ENCODE measurements at places on chromosomes 12 and 14.

GRCh38 chr14:37977481-37977880 lies 230.2 kb upstream of the SSTR1 start:
- no peak for DNase-seq

DNA sequence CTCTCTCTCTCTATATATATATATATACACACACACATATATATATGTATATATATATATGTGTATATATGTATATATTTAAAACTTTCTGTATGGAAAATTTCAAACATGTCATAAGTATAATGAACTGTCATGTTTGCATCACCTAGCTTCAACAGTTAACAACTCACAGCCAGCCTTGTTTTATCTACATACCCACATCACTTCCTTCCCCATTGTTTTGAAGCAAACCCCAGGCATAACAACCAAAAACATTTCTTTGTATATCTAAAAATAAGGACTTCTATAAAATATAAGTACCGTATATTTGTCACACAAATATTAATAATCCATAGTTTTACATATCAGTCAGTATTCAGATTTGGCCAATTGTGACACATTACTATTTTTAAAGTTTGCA lies 57.4 kb downstream of the PAPOLA start:
- DNase-seq: no peak

DNA sequence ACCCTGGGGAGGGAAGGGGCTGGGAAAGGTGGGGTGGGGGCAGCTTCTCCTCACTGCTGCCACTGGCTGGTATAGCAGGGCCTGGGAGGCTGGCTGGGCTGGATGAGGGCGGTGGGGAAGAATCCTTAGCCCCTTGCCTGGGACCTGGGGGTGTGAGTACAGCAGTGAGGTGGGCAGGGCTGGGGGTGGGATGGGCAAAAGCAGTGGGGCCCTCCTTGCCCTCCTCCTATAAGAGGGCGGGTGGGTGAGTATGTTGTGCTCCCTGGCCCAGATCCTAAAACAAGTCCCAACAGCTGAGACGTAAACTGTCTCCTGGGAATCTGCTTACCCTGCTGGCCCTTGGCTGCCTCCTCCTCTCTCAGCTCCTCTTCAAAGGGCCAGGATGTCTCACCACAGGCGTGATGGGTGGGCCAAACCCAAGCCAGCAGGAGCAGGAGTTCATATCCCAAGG lies 2.2 kb downstream of the NCKAP5L start:
- DNase-seq: no peak

DNA sequence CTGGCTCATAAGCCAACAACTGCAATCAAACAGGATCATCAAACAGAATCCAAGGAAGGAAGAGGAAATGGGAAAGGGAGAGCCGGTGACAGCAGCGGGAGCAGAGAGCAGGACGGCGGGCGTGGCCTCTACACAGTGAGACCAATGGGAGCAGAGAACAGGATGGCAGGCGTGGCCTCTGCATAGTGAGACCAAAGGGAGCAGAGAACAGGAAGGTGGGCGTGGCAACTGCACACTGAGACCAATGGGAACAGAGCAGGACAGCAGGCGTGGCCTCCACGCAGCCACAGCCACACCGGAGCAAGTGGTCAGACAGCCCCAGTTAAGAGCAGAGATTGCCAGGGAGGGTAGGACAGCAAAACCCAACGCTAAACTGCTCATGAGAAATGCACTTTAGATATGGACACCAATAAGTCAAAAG lies 16.4 kb downstream of the LRCOL1 start:
- peak; percentile 57 for DNase-seq

- DNase-seq: no peak
Measured at GRCh38 chr12:95663525-95663924, 112.2 kb upstream of the USP44 start.

- no peak for DNase-seq
Measured at GRCh38 chr14:81525129-81525528, 8.5 kb downstream of the SEL1L start.

DNA sequence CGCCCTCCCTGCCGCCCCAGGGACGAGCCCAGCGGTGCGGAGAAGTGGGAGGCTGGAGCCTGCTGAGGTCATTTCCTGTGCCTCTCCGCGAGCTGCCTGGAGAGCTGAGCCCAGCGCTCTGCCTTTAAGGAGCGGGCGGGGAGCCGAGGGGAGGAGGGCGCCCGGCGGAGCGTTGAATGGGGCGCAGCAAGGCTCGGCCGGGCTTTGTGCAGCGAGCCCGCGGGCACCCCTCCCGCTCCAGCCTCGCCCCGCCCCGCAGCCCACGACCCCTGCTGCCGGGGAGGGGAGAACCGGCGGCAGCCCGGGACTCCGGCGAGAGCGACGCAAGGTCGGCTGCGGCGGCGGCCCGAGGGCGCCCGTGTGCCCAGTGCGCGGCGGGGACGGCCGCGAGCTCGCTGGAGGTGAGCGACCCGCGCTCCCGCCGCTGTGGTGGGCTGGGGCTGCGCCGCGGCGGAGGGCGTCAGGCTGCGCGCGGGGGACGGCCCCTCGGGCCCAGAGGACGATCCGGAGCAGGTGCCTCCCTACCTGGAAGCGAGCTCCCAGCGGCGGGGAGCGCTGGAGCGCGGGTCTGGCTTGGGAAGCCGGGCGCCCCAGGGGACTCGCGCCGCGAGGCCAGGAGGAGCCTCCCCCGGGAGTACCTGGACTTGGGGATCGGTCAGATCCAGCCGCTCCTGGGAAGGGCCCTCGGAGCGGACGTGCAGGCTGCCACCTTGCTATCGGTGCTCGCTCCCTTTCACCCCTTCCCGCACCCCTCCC lies at the start of gene PLEKHH1:
PLEKHH1 (plus strand) TSS at position 293 of the 756 bp plus-strand sequence. CDS start 8,578 bp downstream, outside the sequence.
- peak; percentile 11 for DNase-seq

GRCh38 chr12:114431902-114432301 lies 26.0 kb upstream of the TBX5 start:
- no peak for DNase-seq

DNA sequence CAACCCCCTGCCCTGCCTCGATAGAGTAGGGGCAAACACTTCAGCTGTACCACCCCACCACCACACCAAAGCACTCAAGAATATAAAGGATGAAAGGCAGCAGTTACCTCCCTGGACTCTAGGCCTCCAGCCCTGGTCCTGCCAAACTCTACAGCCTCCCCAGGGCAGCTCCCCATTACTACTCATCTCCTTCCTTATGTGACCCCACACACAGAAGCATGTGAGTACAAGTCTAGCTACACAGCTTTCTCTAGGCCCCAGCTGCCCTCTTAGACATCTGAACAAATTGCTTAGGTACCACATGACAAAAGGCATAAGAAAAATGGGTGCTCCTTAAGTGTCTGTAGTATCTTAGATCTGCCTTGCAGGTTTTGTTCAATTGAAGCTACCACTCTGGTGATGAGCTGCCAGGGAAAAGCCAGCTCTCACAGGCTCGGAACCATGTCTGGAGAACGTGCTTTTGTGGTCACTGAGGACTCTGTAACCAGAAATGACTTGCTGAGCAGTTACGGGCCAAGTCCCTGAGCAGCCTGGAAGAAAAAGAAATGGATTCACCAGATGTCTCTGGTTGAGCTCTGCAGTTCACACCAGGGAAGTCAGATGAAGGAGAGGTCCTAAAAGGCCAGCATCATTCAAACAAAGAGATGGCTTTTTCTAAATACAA lies 32.8 kb downstream of the FMNL3 start:
- no peak for DNase-seq

DNA sequence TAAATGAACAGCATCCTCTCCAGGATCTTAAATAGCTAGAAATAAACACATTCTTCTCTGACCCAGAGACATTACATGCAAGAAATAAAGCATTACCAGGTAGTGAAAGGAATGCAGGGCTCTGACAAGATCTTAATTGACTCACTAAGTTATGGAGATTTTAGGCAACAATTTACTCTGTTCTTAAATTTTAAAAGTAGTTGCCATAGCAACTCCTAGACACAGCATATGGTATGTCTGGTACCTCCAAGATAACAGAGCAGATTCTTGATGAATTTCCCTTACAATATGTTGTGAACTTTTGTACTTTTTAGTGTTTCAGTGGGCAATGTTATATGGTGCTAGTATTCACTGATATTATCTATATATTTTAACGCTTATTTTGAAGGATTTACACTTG lies 76.7 kb upstream of the G2E3 start:
- DNase-seq: no peak

GRCh38 chr12:68189821-68190242 lies 30.3 kb upstream of the IFNG start:
- DNase-seq: peak; percentile 34

DNA sequence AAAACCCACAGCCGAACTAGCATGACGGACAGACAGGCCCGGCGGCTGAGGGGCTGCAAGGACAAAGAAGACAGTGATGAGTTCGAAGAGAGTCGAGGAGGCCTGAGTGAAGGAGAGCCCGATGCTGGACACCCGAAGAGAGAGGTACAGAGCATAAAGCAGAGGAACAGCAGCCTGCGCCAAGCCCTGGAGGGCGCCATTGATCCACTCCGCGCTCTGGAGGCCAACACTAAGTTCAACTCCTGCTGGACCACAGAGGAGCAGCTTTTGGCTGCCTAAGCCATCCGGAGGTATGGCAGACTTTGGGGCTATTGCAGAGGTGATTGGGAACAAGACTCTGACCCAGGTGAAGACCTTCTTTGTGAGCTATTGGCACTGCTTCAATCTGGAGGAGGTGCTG lies 7.8 kb upstream of the PLXNC1 start:
- no peak for DNase-seq

- DNase-seq: no peak
Measured at GRCh38 chr12:55683676-55684075, 24.0 kb downstream of the ITGA7 start.

- DNase-seq: no peak
Measured at GRCh38 chr14:105487449-105487985, 831 bp downstream of the CRIP1 start.

DNA sequence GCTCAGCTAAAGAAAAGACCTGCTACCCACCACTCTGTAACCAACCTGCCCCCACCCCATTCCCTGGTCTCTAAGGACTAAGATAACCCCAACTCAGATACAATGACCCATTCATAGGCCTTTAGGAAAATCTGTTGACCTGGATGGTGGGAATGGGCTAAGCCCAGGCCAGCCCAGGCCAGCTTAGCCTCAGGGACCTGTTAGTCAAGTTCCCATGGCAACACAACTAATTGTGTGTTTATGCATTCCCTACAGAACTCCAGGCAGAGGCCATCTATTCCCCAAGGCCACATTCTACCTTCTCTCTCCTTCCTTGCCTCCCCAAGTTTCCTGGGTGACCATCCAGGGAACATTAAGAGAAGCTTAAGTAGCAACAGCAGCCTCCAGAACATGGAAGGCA lies 16.1 kb upstream of the KRT8 start:
- DNase-seq: no peak

GRCh38 chr12:108888031-108888430 lies 8.1 kb downstream of the DAO start:
- DNase-seq: no peak

GRCh38 chr12:121250359-121250758 lies 40.4 kb downstream of the P2RX4 start:
- DNase-seq: no peak

DNA sequence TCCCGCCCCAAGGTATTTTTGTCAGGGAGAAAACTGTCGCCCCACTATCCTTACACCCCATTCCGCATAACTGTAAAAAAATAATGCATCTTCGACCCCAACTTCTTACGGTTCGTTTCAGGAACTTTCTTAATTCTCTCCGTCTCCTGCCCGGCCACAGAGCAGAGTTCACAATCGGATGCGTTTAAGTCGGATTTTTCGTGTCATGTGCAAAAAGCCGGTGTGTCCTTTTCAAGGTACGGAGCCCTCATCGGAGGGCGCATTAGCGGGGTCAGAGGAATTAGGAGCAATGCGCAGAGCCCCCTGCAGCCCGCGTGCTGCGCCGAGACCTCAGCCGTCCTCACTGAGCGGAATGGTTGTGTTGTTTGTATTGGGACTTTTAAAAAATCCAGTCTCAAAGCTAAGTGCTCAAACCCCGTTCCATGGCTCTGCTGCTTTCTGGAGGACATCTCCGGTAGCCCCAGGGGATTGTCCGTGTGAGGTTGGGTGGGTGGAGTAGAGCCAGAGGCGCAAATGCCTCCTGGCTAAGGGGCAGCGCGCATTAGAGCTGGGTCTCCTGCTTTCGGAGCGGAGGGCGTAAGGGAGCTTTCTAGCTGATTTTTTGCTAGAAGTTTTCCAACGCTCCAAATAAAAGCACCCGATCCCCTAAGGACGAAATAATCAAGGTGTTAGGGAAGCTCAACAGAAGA lies 3.9 kb upstream of the GSC start:
- no peak for DNase-seq

GRCh38 chr12:103518899-103519298 lies 23.1 kb upstream of the C12orf42 start:
- DNase-seq: no peak

GRCh38 chr12:32418903-32419519 lies 19.7 kb downstream of the FGD4 start:
- no peak for DNase-seq

DNA sequence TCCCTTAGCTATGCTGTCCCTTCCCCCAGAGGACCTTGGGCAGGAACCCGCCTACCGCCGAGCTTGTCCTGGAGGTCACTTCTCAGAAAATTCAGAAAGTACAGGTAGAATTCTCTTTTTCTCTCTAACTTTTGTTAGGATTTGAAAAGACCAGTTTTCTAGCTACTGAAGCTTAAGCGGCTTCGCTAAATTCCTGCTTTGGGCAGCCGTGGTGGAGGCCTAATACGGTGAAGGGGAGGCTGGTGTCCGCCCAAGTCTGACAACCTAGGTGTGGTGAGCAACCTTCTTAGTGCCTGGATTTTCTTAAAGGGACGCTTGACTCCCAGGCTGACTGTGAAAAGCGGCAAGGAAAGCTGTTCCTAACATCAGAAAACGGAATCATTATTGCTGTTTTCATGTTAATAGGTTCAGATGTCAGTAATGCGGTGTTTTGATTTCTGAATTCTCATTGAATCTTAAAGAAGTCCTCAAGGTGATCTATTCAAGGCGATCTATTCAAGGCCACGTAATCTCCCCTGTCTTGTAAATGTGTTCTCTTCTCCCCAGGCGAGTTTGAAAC lies 835 bp downstream of the FGD4 start:
- no peak for DNase-seq

DNA sequence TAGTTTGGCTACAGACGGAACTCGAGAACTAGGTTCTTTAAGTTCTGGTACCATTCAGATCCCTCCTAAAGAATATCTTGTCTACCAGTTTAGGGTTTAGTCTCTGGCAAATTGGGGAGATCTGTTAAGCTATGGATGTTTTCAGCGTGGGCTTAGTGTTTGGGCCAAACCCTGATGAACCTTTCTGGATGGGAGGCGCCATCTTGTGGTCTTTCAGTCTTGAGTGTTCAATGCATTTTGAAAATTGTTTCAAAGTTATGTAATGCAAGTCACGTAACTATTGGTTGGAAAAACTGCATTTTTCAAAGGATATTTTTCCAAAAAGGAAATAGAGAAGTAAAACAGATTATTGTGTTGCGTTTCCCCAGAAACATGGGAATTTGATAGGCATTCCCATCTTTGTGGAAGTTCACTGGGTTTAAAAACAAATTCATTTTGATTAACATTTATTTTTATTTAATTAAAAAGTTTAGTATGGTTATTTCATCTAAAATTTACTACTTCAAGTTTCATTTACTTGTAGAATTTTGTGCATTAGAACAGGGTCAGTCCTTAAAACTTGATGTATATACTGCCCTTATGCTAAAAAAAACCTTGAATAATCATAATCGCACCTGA lies 169.0 kb downstream of the PRIMA1 start:
- peak; percentile 12 for DNase-seq

GRCh38 chr14:23009483-23009938 lies 432 bp downstream of the C14orf93 start:
- no peak for DNase-seq
